A673 (cell line): ENCODE measurements at places on chromosomes 2 and 18. TPM values are rescaled to one million over a fixed set of nuclear protein-coding genes. Genes with fewer than 3 reads are reported as not detected.

GRCh38 chr18:27616324-27616723 lies 431.2 kb upstream of the CHST9 start:
- no peaks in the 10 kb centered on the region for H3K4me1 ChIP-seq
- H3K4me3 ChIP-seq: no peak overlapping the region
- H3K36me3 ChIP-seq: no peaks in the 10 kb centered on the region
- H3K27me3 ChIP-seq: peaks cover 34% of the 10 kb centered on the region
- H3K27ac ChIP-seq: no peak overlapping the region
- no peak for DNase-seq

The RBKS gene
- total RNA-seq: 0.54 and 0.66 TPM in 2 replicates

GRCh38 chr18:73942081-73942625 lies 205.5 kb downstream of the FBXO15 start:
- H3K4me3 ChIP-seq: no peak overlapping the region
- H3K4me1 ChIP-seq: peaks cover 5% of the 10 kb centered on the region
- DNase-seq: no peak
- H3K27me3 ChIP-seq: no peaks in the 10 kb centered on the region

DNA sequence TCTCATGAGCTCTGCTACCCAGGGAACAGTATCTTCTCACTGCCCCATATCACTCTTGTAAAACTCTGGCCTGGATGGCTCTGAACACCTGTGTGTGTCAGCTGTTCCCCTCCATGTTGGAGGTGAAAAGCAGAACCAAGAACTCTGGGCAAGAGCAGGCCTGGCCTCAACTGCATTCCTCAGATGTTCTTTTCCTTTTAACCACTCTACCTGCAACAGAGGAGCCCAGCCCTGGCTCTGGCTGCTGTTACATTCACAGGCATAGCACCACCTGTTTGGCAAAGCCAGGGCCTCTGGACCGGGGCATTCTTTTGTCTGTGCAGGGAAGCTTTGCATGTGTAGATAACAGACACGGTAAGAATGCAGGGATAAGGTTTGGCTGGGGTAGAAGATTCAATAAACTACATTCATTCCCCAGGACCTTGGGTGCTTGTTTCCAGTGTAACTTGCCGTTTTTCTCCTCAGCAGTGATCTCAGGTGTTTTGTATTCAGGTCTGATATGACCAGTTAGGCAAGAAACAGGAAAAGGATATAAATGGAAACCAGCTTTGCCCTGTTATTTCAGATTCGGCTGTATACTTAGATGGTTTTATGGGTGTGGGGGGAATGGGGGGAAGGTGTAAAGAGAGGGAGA lies 95.1 kb downstream of the SPTBN1 start:
- H3K27me3 ChIP-seq: no peaks in the 10 kb centered on the region
- H3K4me1 ChIP-seq: peaks cover 5% of the 10 kb centered on the region
- H3K4me3 ChIP-seq: no peak overlapping the region
- no peak for DNase-seq
- no peak overlapping the region for H3K27ac ChIP-seq

DNA sequence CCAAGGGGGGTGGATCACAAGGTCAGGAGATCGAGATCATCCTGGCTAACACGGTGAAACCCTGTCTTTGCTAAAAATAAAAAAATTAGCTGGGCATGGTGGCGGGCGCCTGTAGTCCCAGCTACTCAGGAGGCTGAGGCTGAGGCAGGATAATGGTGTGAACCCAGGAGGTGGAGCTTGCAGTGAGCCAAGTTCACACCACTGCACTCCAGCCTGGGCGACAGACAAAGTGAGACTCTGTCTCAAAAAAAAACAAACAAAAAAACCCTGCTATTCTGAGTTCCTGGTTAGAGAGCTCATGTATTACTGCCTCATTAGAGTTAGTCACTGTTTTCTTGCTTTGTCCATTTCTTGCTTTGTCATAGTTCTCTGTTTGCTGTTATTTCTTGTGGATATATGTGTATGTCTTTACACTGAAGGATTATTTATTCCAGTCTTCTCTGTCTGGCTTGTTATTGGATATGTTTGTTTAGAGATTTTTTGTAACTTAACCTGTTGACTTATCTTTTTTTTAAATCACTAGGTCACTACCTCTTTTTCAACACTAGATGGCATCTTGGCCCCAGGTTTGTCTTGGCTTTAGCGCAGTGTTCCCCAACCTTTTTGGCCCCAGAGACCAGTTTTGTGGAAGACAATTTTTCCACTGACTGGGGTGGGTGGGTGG lies 17.0 kb downstream of the TTLL4 start:
- H3K27ac ChIP-seq: no peak overlapping the region
- peaks cover 19% of the 10 kb centered on the region for H3K4me1 ChIP-seq
- peak; percentile 32 for DNase-seq

DNA sequence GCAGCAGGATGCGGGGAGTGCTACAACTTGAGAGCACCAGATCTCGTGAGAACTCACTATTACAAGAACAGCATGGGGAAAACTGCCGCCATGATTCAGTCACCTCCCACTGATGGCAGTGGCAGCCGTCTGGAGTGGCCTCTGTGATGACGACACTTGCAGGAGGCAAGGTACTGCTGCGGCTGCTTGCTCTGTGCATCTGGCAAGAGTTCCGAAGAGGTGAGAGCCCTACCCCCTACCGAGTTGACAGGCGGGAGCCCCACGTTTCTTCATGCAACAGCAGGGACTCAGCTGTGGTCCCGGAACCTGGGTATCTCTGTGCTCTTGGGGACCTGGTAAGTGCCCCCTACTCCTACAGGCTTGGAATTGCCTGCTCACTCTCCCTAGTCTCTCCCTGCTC lies 1672.7 kb upstream of the TMEFF2 start:
- H3K4me1 ChIP-seq: no peaks in the 10 kb centered on the region
- DNase-seq: no peak
- H3K4me3 ChIP-seq: no peak overlapping the region
- H3K36me3 ChIP-seq: no peaks in the 10 kb centered on the region

The GPR75 gene
- total RNA-seq: 4.8 and 5.3 TPM in 2 replicates

DNA sequence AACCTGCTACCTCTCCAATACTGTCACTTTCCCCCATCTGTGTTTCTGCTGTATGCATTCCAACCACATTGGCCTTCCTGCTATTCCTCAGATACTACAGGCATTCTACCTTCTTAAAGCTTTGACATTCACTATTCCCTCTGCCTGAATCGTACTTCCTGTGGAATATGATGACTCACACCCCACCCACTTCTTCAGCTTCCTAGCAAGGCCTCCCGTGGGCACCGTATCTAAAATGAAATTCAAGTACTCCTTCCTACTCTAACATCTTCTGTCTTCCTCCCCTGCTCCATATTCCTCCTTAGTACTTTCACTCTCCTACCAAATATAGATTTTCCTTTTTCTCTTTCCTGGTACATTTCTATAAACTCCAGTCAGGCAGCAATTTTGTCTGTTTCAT lies 710.4 kb downstream of the RNF144A start:
- peaks cover 14% of the 10 kb centered on the region for H3K4me1 ChIP-seq
- H3K36me3 ChIP-seq: no peaks in the 10 kb centered on the region
- peak; percentile 68 for DNase-seq
- H3K27ac ChIP-seq: no peak overlapping the region

The ST6GAL2 gene
- total RNA-seq: 0.56 and 0.66 TPM in 2 replicates

DNA sequence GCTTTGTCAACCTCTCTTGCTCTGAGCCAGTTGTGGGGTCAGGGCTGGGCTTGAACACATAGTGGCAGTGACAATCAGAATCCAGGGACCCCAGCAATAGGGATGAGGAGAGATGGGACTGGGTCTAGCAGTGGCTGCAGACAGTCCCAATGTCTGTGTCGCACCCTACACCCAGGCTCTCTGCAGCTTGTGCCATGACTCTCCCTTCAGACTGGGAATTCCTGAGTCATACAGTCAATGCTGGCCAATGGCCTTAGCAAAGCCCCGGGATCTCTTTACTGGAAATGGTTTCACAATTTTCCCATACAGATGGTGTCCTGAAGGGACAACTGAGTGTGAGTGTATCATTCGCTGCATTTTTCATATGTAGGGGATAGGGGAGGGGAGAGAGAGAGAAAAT lies 74.2 kb upstream of the CELF4 start:
- no peaks in the 10 kb centered on the region for H3K36me3 ChIP-seq
- DNase-seq: no peak
- H3K4me3 ChIP-seq: no peak overlapping the region
- H3K27me3 ChIP-seq: no peaks in the 10 kb centered on the region
- no peaks in the 10 kb centered on the region for H3K4me1 ChIP-seq

DNA sequence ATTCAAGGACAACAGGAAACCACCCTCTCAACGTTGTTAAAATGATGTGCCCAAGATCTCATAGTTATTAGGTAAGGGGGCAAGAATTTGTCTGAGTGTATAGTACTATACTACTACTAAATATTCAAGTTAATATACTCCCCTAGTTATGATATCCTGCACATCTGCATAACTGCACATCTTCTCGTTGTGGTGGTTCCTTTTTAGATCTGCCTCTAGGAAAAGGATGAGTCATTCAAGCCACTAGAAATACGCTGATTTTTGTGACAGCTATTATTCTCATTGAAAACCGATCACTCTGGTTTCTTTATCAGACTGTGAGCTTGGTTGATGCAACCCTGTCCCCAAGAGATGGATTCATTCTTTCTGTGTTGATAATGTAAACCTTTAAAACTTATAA lies 1067.0 kb upstream of the FANCL start:
- H3K4me1 ChIP-seq: no peaks in the 10 kb centered on the region
- H3K27me3 ChIP-seq: peaks cover 1% of the 10 kb centered on the region
- no peak for DNase-seq
- no peaks in the 10 kb centered on the region for H3K36me3 ChIP-seq
